Neural progenitor cell (in vitro differentiated cells): ENCODE measurements at places on chromosomes 2 and 18. TPM values are rescaled to one million over a fixed set of nuclear protein-coding genes. Genes with fewer than 3 reads are reported as not detected.

Gene KCNK3
- total RNA-seq = not detected in 2 replicates

Gene C1GALT1C1L
- total RNA-seq = 0.12 TPM in 1 of 2 replicates, not detected in the other

Gene ILKAP
- total RNA-seq = 19.0 and 24.7 TPM in 2 replicates

Gene GPR55
- total RNA-seq = not detected in 2 replicates

DNA sequence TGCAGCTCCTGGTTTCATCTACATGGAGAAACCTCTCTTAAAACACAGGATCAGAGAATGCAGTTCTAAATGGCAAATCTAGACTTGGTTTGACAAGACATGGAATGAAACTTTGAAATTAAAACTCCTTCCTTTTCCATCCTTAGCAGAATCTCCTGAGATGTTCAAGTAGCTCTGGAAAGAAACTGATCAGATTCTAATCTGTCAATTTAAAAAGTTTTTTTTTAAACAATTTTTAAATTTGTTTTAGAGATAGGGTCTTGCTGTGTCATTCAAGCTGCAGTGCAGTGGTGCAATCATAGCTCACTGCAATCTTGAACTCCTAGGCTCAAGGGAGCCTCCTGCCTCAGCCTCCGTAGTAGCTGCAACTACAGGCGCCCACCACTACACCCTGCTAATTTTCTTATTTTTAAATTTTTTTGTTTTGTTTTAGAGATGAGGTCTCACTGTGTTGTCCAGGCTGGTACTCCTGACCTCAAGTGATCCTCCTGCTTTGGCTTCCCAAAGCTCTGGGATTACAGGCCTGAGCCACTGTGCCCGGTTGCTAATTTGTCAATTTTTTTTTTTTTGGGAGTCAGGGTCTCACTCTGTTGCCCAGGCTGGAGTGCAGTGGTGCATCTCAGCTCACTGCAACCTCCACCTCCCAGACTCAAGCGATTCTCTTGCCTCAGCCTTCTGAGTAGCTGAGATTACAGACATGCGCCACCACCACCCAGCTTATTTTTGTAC is 216.7 kb downstream of the TGIF1 start:
- peak overlapping the region; percentile 91 for H3K27ac ChIP-seq
- H3K27me3 ChIP-seq = no peaks in the 10 kb centered on the region
- peaks cover 27% of the 10 kb centered on the region for H3K4me1 ChIP-seq
- DNase-seq = no peak
- no peaks in the 10 kb centered on the region for H3K36me3 ChIP-seq

GRCh38 chr2:131036269-131036668 is 57.0 kb downstream of the FAM168B start:
- H3K36me3 ChIP-seq = no peaks in the 10 kb centered on the region
- no peak overlapping the region for H3K4me3 ChIP-seq
- H3K4me1 ChIP-seq = peaks cover 19% of the 10 kb centered on the region

DNA sequence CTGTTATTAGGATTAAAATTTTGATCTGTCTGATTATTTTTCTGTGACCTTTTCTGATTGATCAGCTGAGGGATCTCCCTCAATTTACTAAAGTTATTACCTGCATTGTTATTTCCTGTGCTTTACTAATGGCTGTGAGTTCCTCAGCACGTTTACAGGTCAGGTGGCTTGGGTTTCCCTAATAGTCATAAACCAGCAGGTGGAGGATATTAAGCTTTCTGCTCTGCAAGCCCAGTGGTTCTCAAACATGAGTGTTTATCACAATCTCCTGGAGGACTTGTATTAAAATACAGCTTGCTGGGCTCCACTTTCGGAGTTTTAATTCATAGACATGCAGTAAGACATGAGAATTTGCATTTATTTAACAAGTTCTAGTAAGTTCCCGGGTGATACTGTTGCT is 22.4 kb upstream of the UGP2 start:
- DNase-seq = no peak
- no peaks in the 10 kb centered on the region for H3K27me3 ChIP-seq
- H3K4me3 ChIP-seq = no peak overlapping the region

DNA sequence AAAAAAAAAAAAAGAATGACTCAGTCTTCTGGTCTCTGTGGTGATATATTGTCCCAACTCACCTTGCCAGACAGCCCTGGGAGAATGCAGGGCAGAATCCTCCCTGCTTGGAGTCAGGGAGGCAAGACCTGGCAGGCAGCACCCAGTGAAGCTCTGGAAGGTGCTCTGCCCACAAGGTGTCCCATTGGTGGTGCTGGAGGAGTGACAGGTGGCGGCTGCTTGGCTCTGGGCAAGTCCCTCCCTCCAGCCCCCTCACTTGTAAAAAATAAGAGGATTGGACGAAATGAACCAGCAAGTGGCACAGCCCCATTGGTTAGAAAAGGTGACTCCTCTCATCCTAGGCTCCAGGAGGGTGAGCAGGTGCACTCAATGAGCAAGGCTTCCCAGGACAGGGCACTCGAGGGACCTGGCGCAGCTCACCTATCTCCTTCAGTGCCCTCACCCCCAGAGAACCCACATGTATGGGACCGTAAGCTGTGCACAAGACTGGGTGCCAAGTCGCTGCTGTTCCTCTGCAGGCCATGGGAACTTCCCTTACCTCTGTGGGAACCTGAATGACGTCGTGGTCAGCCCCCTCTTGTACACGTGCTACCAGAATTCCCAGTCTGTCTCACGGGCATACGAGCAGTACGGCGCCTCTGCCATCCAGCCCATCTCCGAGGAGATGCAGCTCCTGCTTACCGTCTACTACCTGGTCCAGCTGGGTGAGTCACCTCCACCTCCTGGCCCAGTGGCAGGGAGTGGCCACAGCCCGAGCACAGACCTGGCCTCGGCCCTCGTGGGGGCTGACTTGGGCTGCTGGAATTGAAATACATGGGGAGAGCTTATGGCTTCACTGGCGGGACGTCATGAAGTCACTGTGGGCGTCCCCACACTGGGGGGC is 54.6 kb downstream of the GREB1 start:
- no peak for DNase-seq
- no peaks in the 10 kb centered on the region for H3K36me3 ChIP-seq
- no peak overlapping the region for H3K4me3 ChIP-seq
- H3K4me1 ChIP-seq = peaks cover 5% of the 10 kb centered on the region
- H3K27ac ChIP-seq = no peak overlapping the region
